ENCODE measurements at places on chromosomes 2 and 18. TPM values are rescaled to one million over a fixed set of nuclear protein-coding genes. Genes with fewer than 3 reads are reported as not detected.
A peak's percentile ranks its signal among the peaks of the same experiment; 100 is the strongest.

- H3K4me3 ChIP-seq = peak overlapping the region; percentile 69
- H3K27ac ChIP-seq = peak overlapping the region; percentile 91
- DNase-seq = no peak
- peaks cover 36% of the 10 kb centered on the region for H3K4me1 ChIP-seq
- no peaks in the 10 kb centered on the region for H3K27me3 ChIP-seq
- H3K36me3 ChIP-seq = peaks cover 2% of the 10 kb centered on the region
Observed at GRCh38 chr2:224584785-224585210, 365 bp downstream of the CUL3 start.

GRCh38 chr2:186687807-186688211 lies 6.1 kb upstream of the FAM171B start:
- no peak overlapping the region for H3K4me3 ChIP-seq
- no peak for DNase-seq
- H3K27ac ChIP-seq = no peak overlapping the region
- H3K27me3 ChIP-seq = no peaks in the 10 kb centered on the region
- H3K4me1 ChIP-seq = no peaks in the 10 kb centered on the region

DNA sequence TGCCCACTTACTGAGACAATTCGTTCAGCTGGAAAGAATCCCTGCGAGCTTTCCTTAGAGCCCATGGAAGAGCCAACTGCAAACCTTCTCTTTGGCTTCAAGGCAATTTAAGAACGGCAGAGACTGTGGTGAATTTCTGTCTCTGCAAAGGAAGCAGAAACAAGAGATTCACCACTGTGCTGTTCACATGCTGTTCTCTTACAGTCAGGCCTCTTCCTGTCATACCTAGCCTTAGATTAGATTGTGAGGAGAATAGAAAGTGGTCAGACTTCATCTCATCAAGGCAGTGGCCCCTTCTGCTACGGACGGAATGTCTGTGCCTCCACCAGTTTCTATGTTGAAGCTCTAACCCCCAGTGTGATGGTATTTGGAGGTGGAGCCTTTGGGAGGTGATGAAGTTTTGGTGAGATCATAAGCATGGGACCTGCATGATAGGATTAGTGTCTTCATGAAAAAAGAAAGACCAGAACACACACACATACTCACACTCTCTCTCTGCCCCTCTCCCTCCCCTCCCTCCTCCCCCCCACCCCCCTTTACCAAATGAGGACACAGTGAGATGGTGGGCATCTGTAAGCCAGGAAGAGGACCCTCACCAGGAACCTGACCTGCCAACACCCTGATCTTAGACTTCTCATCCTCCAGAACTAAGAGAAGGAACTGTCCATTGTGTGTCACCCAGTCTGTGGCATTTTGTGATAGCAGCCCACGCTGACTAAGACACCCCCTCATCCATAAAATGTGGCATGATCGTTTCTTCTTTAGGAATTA lies 45.6 kb upstream of the NRP2 start:
- H3K27me3 ChIP-seq = no peaks in the 10 kb centered on the region
- no peak overlapping the region for H3K27ac ChIP-seq
- no peak for DNase-seq
- H3K36me3 ChIP-seq = peaks cover 2% of the 10 kb centered on the region
- no peak overlapping the region for H3K4me3 ChIP-seq
- H3K4me1 ChIP-seq = peaks cover 6% of the 10 kb centered on the region

- H3K36me3 ChIP-seq = no peaks in the 10 kb centered on the region
- peaks cover 30% of the 10 kb centered on the region for H3K4me1 ChIP-seq
Observed at GRCh38 chr2:23904692-23905091, 22.2 kb downstream of the ATAD2B start.

DNA sequence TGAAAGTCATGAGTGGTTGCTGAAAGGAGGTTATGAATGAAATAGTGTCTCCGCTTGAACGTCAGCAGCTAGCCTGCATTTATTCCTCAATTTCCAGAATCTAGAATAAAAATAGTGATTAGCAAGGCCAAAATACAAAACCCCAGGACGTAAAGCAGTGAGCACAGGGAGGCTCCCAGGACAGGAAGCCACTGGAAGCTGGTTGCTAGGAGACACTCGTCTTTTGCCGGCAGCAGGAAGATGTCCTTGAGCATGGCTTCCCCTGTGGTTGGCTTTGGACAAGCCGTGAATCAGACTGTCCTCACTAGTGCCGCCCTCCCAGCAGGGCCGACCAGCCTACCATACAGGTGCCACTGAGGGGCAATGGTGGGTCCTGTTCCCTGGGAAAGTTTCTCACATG lies 374.4 kb downstream of the MTX2 start:
- peaks cover 82% of the 10 kb centered on the region for H3K27me3 ChIP-seq
- no peak overlapping the region for H3K4me3 ChIP-seq
- no peaks in the 10 kb centered on the region for H3K4me1 ChIP-seq
- H3K27ac ChIP-seq = no peak overlapping the region

ZNF396 gene
- total RNA-seq = 1.4 TPM

COLEC11 gene
- not detected for total RNA-seq

ABCG5 gene
- not detected for total RNA-seq
